ENCODE measurements at places on chromosomes 6 and 20.

GRCh38 chr6:151391471-151392413 lies at the start of gene ZBTB2:
ZBTB2 (minus strand) TSS chr6:151391559; CDS start chr6:151373637, 17,922 bp downstream.
- peak; percentile 67 for DNase-seq

- DNase-seq, result no peak
These were observed 1.4 kb upstream of the MANBAL start for GRCh38 chr20:37288091-37288490.

- DNase-seq, result no peak
These were observed 190.9 kb downstream of the MAFB start for GRCh38 chr20:40497899-40498691.

DNA sequence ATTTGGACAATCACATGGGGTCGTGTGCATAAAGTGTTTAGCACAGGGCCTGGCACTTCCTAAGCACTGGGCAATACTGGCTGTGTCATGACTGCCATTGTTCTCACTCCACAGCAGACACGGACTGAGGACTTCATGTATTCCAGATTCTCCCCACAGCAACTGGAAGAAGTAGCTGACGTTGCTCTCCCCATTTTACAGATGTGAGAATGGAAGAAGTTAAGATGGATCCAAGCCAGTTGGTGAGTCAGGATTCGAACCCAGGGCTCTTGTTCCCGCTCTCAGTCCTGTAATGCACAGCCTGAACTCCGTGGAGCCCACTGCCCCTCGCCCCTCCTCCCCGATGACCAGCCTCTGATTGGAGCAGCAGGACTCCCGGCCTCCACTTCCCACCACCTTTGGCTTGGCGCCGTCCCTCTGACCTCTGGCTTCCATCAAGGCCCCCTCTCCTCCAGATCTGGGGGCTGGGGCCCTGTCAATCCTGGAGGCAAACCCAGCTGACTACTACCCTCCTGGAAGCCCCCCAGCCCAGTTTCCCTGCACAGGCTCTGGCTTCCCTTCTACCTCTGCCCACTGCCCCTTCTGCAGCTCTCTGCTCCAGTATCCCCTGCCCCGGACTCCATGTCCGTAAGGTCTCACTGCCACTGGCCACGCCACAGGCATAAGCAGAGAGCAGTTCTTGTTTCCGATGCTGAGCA lies 12.7 kb downstream of the NOL4L start:
- no peak for DNase-seq

DNA sequence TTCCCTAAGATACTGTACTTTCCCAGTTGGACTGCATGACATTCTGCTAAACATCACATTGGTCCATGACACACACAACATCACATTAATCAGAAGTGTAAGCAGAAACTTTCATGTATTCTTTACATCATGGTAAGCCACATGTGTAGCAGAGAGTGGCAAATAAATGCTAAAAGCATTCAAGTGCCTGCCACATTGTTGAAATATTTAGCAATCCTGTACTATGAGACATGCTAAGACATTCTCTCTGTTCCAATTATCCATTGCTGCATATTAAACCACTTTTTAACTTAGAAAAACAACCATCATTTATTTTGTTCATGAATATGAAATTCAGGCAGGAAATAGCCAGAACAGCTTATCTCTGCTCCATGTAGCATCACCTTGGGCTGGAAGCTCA lies 207.7 kb upstream of the GJE1 start:
- no peak for DNase-seq

DNA sequence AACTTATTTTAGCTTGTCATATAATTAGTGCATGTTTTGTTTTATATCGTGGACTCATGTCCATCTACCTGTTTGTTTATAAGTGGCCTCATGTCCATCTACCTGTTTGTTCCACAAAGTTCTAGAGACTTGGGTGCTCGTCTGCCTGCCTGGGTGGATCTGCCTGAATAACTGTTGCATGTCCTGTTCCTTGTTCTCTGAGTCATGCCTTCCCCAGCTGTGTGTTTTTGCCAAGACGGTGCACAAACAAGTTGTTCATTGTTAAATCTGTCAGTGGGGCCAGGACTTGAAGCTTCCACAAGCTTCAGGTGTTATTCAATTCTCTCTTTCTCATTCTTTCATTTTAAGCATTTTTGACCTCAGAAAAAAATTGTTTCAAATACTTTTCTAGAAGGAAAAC lies 358.0 kb upstream of the CITED2 start:
- no peak for DNase-seq

DNA sequence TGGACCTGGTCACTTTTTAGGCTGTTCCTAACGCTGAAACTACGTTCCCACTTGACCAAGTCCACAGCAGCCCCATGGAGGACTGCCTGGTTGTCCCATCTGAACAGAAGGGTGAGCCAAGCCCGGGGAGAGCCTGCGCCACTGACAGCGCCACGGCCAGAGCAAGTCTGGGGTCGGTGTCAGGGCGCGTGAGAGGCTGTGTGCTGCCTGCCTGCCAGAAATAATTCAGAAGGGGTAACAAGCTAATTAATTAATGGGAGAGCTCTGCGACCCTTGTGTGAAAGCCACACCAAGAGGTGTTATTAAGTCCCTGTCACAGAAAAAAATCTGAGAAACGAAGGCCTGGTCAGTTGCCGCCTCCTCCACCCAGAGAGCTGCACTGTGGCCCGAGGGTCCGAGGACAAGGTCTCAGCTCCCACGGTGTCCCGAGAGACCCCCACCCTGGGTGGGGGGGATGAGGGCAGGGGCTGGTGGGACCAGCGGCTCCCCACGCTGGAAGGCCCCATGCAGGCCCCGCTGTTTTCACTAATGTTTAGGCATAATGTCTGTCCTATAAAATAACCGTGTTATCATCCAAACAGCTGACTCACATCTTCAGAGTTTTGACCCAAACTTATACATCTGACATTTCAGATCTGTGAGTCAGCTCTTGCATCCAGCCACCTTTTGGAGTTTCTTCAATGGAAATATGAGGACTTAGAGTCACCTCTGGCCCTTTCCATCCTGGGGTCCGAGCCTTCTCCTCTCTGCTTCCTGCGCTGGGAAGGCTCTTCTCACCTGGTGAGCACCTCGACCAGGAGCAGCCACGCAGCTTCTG lies 58.5 kb downstream of the DLL1 start:
- no peak for DNase-seq

DNA sequence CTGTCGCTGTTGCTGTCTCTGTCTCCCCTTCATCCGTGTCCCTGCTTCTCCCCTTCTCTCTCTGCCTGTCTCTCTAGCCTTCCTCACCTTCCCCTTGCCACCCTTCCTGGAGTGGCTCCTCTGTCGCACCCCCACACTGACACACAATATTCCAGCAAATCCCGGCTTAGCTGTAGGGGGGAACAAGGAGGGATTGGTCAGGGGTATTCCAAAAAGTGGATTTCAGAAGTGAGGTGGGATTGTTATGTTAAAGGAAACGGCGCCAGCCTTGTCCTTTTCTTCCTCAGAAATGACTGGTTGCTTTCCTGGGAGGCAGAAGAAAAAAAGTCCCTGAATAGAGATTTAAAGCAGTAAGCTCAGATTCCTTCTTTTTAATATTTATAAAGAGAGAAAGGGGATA lies 76.3 kb upstream of the SIRPA start:
- no peak for DNase-seq

- no peak for DNase-seq
These were observed 88.5 kb downstream of the BCAS1 start for GRCh38 chr20:53981752-53982437.

GRCh38 chr6:115945812-115946211 lies 114.9 kb downstream of the FRK start:
- DNase-seq, result no peak

DNA sequence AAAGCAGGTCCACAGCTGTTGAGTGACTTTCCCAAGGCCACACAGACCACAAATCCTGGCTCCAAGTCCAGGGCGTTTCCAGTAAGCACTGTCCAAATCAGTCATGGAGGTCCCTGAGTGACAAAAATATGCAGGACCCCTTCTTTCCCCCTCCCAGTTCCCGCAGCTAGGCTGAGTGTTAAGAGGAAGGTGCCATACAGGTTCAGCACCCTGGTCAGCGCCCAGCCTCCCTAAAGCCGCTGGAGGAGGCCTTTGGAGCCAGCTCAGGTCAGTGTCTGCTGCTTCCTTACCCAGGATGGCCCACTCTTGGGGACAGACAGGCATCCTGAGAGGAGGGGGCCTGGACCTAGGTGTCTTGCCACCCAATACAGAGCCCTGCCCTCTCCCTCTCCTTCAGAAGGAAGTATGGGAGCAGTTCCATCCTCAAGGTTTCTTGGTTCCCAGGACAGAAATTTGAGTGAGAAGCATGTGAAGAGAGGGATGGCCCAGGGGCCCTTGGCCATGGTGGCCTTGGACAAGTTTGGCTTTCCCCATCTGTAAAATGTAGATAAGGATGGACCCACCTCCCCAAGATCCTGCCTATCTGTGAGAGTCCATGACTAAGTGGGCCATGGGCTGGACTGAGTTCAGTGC lies 13.2 kb downstream of the TMEM74B start:
- no peak for DNase-seq

DNA sequence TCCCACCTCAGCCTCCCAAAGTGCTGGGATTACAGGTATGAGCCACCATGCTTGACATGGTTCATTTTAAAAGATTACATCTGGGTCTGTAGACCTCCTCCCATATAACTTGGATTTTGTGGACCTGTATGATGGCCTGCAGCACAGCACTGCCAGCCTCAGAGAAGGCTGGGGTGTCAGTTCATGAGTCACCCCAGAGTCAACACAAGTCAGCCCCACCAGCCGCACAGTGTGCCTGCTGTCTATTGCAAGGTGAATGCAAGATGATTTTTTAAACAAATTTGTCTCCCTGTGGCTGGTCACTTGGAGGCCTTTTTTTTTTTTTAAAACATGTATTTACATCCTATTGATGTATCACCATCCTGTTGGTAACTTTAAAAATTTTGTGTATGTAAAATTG lies 76.7 kb downstream of the RREB1 start:
- no peak for DNase-seq

DNA sequence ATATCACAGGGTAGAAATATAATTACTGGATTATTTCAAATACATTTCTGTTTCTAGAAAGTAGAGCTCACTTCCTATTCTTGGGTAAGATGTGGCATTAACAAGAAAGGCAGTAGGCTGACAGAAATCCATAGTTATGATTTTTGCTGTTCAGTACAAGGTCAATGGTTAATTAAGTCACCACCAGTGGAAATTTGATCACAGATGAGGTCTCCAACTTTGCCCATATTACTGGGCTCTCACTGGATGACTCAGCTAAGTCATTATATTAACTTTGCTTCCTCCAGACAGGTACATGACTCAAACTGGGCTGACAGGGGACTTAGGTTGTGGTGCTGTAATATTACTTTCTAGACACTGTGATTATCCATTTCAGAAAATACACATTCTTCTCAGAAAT lies 212.4 kb downstream of the GRIK2 start:
- DNase-seq, result no peak

- no peak for DNase-seq
These were observed at the start of gene SEMG2 for GRCh38 chr20:45221076-45221475. SEMG2 (plus strand) TSS chr20:45221373; CDS start chr20:45221390, 17 bp downstream.

GRCh38 chr6:155595284-155595683 lies 139.6 kb upstream of the NOX3 start:
- DNase-seq, result no peak

DNA sequence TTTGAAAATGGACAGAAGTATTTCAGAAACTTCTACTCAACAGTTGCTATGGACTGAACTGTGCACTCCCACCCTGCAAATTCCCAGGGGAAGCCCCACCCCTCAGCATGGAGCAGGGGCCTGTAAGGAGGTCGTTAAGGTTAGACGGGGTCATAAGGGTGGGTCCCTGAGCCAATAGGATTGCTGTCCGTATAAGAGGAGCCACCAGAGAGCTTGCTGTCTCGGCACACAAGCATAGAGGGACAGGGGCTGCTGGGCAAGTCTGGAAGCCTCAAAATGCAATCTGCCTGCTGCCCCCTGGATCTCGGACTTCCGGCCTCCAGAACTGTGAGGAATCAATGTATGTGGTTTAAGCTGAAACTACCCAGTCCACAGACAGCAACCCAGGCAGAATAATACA lies 37.4 kb upstream of the AFDN start:
- DNase-seq, result no peak

DNA sequence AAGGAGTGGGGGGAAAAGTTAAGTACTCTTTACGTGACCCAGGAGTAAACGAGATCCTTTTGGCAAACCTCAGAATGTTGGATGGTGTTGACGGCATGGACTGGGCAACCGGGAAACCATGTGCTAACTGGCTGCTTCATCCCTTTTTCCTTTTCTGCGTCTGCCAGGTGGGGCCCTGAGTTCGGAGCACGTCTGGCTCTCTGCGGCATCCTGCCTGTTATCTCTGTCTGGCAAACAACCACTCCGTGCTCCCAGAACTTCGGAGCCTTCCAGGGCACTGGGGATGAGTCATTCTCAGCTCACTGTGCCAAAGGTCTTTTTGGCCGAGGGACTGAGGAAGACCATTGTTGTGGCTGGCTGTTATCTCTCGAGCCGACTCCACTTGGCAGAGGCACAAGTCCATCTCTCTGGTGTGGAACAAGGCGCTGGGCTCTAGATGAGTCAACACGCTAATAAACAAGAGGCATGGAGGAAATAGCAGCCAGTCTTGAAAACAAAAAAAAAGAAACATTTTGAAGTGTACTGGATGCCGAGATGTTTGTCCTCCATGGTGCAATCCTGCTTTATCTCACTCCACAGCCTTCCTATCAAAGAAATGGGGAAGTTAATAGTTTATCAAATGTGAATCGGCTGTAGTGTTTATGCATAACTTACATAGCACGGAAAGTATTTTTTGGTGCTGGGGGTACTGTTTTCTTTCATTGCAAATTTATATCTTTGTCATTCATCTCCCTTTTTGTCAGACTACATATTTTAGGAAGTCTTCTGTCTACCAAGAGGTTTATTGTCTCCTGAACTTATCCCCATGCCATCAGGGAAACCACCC lies 64.6 kb upstream of the TXNDC5 start:
- DNase-seq, result peak; percentile 53

- no peak for DNase-seq
These were observed 44.3 kb downstream of the FOXC1 start for GRCh38 chr6:1654054-1654453.

DNA sequence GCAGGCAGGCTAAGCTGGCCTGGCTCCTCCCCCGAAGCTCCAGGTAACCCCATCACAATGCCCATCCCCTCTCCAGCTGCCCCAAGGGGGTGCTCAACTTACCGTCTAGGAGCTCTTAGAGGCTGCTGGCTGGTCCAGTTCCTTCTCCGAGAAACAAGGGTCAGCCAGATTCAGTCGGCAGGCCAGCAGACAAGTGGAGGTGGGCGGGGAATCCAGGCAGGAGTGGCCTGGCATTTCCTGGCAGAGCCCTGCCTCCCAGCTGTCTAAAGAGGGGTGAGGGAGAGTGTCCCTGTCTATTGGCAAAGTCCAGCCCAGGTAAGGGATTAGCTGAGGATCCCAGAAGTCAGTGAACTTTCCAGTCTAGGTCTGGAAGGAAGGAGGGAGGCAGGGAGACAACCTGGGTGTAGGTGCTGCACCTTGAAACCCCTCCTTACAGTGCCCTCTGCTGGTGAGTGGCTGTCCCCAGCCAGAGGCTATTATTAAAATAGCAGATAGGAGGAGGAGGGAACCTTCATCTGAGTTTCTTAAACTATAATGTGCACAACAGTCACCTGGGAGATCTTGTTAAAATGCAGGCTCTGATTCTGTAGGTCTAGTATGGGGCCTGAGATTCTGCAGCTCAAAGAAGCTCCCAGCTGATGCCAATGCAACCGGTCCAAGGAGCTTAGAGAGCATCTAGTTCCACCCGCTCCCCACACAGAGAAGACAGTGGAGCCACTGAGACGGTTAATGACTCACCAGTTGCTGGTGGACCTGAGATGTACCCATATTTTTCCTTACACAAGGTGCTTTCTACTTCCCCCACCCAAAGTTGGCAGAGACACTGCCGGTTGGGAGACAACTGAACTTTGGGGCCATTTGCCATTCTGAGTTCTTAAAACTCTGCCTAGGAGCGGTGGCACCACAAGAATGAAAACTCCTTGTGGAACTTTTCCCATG lies at the start of gene UNC5CL:
Gene UNC5CL (minus strand): TSS at position 162 of the 939 bp plus-strand sequence. CDS start 4,147 bp downstream, outside the sequence.
- DNase-seq, result no peak

- DNase-seq, result no peak
These were observed 154.0 kb downstream of the KIF16B start for GRCh38 chr20:16419138-16419715.

Measured in frontal cortex (tissue), 4 donors.